ENCODE measurements at places on chromosomes 2 and 18.
A peak's percentile ranks its signal among the peaks of the same experiment; 100 is the strongest.

DNA sequence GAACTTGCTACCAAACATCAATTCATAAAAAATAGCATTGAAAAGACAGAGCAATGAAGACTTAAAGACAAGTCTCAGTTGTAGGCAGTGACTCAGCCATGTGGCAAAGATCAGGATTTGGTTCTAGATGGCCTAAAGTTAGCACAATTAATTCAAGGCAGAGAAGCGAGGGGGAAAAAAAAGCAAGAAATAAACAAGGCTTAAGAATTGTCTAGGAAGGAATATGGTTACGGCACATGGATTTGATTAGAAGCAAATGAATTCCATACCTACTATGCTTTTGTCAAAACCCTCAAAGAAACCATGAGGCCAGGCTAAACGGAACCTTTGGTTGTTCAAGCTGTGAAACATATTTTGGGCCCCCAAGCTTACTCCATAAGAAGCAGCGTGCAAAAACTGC is 362.2 kb upstream of the KCNH7 start:
- no peak for DNase-seq

- no peak for DNase-seq
Observed at GRCh38 chr2:20015482-20016083, 3.1 kb upstream of the MATN3 start.

DNA sequence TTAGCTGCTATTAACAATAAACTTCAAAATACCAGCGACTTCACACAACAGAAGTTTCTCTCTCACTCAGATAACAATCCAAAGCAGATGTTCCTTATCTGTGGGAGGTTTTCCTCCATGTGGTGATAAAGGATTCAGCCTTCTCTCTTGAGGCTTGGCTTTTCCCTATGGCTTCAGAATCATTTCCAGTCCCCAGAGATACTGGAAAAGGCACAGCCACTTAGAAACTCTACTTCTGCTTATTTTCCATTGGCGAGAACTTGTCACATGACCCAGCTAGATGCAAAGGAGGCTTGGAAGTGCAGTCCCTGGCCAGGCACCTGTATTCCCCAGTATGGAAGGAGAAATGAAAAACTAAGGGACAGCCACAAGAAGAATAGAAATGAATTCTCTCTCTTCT is 344.8 kb downstream of the MTX2 start:
- DNase-seq = no peak

- DNase-seq = no peak
Observed at GRCh38 chr2:168956392-168956791, 55.3 kb downstream of the G6PC2 start.

DNA sequence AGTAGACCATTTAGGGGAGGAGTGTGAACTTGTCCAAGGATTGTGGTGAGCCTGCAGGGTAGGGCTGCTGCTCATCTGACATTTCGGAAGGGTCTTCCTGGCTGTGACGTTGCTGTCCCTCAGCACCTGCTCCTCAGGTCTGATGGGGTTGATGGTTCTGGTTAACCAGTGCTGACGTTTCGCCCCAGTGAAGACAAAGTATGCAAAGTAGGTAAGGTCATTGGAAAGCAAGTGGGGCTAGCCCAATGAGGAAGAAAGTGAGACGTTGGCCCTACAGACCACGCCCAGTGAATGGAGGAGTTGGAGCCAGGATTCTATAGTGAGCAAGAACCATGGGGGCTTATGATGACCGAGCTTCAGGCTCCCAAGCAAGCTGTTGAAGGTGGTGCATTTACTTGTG is 33.4 kb upstream of the ZNF396 start:
- no peak for DNase-seq

DNA sequence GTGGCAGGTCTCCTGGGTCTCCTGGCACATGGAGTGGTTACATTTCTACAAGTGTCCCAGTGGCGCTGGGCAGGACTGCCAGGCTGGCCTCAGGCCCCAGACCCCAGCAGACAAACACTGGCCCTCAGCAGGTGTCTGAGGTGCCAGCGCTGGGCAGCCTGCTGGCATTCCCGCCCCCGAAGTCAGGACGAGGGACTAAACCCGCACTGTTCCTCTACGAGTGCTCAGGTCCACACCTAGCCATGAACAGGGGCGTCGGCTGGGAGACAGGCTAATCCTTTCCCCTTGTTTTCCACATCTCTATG is 12.8 kb downstream of the SNED1 start:
- DNase-seq = no peak

DNA sequence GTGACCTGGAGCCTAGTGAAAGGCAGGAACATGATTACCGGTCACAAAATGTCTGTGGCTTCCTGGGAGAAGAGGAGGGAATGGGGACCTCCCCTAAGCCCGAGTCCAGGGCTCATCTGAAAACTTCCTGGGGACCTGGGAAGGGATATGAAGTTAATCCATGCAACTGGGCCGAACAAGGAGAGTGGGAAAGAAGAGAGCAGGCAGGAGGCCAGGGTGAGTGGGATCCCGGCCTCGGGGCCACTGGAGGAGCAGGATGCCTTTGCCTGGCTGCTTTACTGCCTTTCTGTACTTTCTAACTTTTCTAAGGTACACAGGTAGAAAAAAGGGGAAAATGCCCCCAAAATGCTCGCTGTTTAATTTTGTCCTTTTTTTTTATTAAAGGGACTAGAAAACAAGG is 43.4 kb upstream of the MAL start:
- no peak for DNase-seq

GRCh38 chr2:157460384-157460837 is 16.5 kb upstream of the CYTIP start:
- no peak for DNase-seq

- DNase-seq = no peak
Observed at GRCh38 chr2:141055531-141055930, 1075.3 kb downstream of the LRP1B start.

- no peak for DNase-seq
Observed at GRCh38 chr18:57931038-57931437, 113.0 kb upstream of the NEDD4L start.

DNA sequence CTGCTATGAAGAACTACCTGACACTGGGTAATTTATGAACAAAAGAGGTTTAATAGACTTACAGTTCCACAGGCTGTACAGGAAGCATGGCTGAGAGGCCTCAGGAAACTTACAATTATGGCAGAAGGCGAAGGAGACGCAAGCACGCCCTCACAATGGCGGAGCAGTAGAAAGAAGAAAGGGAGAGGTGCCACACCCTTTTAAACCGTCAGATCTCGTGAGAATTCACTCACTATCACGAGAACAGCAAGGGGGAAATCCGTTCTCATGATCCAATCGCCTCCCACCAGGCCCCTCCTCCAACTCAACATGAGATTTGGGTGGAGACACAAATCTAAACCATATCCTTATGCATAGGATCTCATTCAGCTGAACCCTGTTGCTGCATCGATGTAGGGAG is 84.6 kb upstream of the ZNF532 start:
- no peak for DNase-seq

- no peak for DNase-seq
Observed at GRCh38 chr2:143698888-143699570, 569.8 kb downstream of the ARHGAP15 start.

DNA sequence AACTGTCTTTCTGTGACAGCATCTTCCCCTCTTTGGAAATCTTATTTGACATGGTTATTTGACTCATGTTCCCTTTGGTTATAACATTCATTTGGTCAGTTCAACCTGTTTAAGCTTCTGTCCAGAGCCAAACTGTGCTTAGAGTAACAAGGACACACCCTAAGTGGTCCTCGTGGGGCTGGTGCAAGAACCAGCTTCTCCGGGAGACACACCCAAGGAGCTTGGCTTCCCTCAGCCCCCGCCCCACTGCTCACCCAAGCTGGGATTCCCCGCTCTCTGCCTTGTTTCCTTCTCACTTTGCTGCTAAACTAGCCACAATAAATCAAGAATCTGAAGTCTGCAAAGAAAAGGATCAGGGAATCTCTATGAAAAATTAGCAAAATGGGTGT is 1.4 kb downstream of the SCYGR3 start:
- no peak for DNase-seq

DNA sequence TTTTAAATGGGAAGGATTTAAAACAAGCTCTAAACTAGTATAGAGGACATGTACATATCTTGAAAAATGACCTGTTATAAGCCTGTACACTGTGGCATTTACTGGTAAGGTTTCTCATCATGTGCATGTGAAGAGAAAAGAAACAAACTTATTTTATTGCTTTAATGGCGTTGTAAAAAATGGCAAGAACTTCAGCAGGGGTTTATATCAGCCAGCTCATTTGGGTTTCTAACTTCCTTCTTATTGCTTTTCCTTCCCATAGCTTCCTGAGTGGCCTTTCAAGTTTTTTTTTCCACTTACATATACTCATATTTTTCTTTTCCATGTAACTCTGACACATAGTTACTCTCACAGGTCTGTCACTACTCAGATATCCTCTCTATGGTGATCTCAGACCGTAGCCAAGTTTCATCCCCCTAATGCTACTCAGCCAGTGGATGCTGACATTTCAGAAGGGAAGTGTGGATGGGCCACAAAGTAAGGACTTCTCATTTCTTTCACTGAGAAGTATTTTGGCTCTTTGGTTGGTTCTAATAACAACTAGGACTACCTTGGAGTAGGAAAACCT is 198.2 kb downstream of the PARD3B start:
- DNase-seq = no peak

- no peak for DNase-seq
Observed at GRCh38 chr2:223365158-223365679, 236.9 kb downstream of the SCG2 start.

DNA sequence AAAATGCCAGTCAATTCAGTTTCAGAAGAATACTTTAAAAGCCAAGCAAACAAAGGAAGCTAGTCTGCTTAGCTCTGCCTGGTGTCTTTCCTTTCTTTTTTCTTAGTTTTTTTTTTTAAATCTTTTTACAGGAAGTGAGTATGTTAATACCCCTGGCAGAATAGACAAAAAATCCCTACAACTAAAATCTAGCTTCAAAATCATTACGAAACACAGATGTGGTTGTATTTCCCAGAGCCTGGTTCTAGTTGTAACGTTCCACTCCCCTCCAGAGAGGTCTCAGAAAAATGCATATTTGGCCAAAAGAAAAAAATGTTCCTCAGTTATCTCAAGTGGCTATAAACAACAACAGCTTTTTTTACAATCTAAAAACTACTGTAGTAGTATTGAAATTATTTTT is 202.1 kb upstream of the RND3 start:
- no peak for DNase-seq

DNA sequence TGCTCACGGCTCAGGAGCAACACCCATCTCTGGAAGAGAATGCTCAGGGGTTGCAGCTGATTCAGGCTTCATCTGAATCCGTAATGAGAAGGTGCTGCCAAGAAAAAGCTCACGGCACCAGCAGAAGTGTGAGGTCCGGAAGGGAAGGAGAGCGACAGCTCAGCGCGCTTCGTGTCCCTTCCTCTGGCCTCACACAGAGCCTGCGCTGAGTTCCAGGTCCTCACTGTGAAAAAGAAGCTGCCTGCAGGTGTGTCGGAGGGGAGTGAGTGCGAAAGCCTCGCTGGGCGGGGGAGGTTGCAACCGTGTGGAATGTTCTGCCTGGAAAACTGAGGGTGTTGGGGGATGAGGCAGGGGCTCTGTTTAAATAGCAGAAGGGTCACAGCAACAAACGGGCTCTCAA is 76.2 kb upstream of the TWIST2 start:
- DNase-seq = no peak

- no peak for DNase-seq
Observed at GRCh38 chr18:48914581-48915251, 36.0 kb downstream of the SMAD7 start.

DNA sequence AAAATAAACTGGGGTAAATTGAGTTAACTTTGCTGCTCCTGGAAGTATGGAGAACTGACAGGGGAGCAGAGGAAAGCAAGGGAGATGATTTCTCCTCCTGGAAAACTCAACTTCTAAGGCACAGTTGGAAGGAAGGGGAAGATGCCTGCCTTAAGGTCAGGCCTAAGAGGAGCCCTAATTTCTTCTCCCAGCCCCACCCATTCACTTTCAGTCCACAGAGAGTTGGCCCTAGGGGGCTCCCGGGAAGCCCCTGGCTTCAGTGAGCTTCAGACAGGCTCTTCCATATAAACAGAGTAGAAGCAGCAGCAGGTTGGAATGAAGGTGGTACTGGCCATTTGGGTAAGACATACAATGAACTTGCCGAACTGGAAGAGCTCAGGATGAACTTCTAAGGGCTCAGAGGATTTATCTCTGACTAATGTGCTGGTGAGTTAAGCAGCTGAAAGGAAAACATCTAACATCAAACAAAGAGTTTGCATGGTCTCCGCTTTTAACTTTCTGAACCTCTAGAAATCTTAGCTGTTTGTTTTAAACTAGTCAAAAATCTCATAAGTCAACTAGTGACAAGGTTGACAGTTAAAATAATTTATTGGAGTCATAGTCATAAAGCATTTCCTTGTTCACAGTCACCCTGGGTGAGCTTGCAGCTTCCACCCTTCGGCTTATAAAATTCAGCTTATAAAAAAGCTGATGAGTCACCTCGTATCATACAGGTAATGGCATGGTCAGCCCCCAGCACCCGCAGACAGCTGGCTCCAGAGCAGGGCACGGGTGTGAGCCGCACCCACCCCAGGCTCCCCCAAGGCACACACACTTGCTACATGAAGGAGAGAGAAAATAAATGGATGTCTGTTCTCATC is 9.8 kb downstream of the MALL start:
- no peak for DNase-seq

DNA sequence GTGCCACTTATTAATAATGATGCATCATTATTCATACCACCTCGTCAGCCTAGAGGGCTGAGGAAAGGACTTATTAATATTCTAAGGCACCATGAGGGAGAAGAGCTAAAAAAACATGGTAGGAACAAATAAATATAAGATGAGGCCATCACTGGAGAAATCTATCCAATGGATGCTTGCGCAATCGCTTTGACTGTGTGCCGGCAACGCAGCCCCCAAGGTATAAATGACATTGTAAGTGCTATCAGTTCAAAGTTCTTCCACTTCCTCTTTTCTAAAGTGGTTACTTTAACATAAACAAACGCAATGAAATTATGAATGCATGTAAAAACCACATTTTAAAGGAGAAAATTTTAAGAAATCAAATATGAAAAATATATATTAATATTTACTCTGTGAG is 164.6 kb downstream of the EIPR1 start:
- DNase-seq = no peak

GRCh38 chr2:88765154-88765888 is 73.8 kb downstream of the RPIA start:
- DNase-seq = peak; percentile 31

- DNase-seq = no peak
Observed at GRCh38 chr2:174399171-174399570, 3.6 kb downstream of the SCRN3 start.

DNA sequence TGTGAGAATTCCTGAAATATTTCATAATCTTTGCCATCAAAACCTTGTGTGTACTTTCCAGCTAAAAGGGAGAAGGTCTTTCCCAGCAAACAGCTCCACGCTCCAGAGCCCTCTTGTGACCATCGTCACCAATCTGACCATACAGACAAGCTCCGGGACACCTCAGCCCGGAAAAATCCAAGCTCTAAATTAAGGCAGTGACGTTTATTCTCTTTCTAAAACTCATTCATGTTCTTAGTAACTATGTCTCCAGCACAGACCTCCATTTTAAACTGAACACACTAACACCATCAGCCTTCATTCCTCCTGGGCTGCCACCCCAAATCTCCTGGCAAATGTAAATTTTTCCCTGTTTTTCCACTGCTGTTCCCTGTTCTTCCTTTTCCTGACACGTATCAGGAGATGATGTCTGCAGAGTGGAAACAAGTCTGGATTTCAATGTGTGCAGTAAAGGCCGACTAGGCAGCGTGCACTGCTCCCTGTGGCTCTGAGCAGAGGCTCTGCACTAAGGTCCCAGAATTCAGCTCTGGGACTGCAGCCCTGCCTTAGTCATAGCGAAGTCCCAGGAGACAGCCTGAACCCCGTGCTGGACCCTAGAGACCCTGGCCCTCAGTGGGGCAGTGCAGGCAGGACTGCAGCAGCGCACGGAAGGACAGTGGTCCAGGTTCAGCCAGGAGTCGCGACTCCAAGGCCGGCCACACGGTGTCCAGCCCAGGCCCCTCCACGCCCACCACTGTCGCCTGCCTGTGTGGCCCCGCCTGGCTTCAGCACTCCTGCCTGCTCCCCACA is 452.5 kb upstream of the SALL3 start:
- DNase-seq = no peak

All from stimulated activated CD4-positive, alpha-beta T cell treated with anti-CD3 and anti-CD28 coated beads, TNF-alpha, amount 100 ng/mL, for 1 hour (primary cell).